Iris pigment epithelial cell (primary cell): ENCODE measurements at places on chromosomes 7 and 10.

DNA sequence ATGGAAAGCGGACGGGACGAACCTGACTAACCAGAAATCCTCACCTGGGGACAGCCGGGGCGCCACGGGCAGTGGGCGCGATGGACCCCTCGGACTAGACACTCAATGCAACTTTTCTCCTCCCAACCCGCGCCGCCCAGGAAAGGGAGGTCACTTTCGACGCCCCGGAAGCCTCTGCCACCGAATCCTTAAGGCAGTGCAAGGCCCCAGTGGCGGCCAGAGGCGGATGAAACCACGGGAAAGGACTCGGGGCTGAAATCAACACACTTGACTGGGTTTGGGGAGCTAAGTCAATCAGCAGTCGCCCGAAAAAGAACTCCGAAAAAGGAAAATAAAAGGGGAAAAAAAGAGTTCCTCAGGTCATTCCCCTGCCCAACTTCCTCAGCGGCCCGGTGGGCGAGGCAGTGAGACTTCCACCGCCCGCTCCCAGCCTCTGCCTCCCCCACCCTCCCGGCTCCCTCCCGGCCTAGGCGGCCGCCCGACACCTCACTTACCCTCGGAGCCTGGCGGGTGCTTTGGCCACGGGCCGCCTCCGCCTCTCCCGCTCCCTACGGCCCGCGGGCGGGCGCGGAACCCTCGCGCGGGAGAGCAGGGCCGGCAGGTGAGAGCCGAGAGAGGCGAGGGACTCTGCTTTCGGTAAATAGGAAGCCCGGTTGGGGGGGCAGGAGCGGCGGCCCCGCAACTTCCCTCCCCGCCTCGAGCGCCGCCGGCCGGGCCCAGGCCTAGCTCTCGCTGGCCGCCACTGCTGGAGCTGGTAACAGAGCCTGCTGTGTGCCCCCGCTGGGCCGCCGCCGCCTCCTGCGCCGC is 518 bp downstream of the WAPL start:
- peak; percentile 63 for DNase-seq

GRCh38 chr7:28409716-28410627 is 2.3 kb upstream of the CREB5 start:
- DNase-seq: peak; percentile 46

GRCh38 chr7:105389088-105389650 is 448 bp upstream of the SRPK2 start:
- DNase-seq: peak; percentile 53

- no peak for DNase-seq
These were observed 42.6 kb downstream of the OTUD1 start for GRCh38 chr10:23481363-23481961.

DNA sequence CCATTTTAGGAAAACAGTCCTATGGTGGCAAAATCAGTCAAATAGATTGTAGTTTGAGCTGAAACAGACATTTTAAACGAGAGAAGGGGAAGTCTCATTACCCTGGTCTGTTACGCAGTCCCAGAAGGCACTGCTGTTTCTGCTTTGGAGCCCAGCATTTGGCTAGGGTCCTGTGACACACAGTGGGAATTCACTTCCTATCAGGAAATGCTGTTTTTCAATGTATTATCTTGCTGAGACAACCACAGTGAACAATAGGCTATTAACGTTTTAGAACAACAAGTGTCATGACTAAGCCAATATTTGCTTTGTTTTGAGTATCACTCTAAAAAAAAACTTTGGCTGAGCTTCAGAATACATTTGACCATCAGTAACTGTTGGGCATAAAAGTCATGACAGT is 74.1 kb downstream of the ADD3 start:
- peak; percentile 39 for DNase-seq

DNA sequence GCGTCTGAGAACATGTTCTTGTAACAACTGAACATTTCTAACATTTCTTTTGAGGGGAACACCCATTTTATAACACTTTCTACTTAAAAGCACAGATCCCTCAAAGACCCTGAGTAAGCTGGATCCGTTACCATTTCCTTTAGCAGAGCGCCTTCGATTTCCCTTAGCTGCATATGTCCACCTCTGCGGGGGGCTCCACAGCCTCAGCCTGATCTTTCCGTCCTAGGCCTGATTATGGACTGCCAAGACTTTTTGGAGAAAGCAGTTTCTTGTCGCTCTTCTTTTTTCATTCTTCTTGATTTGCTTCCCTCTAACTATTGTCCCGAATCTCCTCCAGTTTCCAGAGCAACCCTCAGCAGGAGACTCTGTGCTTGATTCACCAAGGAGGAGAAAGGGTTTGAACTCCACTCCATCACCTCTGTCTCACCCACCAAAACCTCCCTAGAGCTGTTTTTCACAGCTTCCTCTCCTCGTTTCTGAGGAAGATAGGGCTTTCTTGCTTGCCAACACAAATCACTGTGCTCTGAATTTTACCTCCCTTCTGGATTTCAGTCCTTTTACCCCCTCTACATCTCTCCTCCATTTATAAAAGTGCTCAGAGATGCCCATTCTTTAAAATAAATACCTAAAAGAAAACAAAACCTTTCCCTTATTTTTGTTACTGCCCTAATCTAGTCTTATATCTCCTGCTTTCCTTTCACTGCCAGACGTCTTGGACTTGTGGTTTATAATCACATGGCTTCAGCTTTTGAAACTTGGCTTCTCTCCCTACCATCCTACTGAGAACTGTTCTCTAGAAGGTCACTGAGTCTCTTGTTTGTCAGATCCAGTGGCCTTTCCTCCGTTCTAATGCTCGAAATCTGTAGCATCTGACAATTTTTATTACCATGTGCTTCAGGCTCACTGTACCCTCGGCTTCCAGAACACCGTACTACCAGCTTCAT is 30.5 kb upstream of the ZRANB1 start:
- peak; percentile 86 for DNase-seq

DNA sequence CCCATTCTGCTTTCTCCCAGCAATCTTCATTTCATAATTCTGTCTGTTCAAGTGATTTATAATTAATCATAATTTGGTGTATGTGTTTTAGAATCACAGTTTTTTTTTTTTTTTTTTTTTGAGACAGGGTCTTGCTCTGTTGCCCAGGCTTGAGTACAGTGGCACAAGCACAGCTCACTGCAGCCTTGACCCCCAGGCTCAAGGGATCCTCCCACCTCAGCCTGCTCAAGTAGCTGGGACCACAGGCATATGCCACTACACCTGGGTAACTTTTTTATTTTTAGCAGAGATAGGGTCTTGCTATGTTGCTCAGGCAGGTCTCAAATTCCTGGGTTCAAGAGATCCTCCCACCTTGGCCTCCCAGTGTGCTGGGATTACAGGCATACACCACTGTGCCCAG is 49.2 kb upstream of the PLA2G12B start:
- no peak for DNase-seq

DNA sequence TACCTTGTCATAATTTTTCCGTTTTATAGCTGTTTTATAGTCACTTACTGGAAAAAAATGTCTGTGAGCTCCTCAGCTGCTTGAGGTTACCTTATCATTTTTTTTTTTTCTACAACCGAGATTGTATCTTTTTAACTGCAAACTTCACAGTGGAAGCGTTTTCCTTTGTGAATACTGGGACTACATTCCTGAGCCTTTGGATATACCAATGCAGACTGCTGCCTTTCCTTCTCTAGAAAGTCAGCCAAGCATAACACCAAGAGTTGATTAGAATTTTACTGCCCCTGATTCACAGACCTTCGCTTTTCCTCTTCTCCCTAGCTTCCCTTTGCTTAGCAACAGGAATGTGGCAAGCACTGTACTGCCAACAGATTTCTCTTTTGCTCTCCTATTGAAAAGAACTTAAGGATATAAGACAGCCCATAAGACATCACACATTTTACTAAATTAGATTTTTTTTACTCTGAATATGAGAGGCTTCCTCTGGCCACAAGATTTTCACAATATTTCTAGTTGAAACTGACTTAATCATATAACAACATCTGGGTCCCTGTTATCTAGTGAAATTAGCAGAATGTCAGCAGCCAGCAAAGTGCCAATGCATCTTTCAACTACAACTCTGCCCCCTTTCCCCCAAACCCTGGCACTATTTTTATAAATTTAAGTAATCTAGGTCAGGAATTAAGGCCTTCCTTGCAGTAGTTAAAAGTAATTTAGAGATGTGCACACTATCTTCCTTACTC is 170.6 kb downstream of the PRKG1 start:
- peak; percentile 60 for DNase-seq

DNA sequence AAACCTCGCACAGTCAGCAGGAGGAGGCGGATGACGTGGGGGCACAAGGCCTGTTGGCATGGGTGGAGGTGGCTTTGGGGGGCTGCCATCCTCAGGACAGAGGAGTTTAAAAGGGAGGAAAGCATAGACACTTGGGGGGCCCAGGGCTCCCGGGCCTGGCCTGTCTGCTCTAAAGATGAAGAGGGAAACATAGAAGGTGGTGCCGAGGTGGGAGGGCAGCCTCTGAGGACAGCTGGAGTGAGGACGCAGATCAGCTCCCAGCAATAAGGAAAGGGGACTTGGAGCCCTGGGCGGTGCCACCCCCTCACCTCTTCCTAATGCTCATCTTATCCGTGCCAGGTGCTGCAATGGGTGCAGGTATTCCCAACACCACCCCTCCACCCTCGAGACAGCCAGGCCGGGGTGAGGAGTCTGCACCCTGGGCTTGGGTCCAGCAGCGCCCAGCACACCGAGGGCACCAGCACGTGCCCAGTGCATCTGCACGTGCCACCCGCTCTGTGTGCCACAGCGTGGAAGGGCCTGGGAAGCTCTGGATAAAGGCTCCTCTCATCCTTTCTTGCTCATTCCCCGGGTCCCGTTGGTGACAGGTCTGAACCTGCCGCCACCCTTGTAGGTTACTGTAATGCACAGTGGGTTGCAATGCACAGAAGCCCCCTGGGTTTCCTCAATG is 566.0 kb upstream of the FOXK1 start:
- no peak for DNase-seq

DNA sequence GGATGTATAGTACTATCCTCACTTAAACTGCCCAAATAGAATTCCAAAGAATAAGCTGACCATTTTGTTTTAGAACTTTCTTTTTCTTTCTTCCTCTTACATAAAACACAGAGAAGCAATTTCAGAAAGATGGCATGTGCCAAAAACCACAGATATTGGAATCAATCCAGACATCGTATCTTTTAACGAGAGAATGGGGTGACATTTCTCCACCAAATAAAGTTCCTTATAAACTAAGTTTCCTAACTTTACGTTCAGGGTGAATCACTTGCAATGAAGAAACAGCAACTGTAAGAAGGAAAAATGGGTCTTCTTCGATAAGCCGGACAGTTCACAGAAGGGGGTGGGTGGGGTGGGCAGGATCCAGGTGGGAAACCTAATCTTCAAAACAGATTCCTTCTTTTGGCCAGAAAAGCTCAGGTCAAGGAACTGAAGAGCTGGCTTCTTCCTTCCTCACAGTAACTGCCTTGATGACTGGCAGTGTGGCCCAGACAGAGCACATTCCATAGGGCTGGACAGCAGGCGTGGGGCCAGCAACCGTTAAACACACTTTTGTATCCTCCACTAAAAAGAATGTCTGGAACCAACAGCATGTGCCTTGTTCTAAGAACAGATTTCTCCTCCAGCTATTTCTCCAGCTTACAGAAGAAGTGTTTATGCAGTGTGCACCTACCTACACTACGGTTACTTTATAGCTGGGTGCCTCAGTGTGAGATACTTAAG is 31.5 kb downstream of the CREB3L2 start:
- DNase-seq: peak; percentile 90

DNA sequence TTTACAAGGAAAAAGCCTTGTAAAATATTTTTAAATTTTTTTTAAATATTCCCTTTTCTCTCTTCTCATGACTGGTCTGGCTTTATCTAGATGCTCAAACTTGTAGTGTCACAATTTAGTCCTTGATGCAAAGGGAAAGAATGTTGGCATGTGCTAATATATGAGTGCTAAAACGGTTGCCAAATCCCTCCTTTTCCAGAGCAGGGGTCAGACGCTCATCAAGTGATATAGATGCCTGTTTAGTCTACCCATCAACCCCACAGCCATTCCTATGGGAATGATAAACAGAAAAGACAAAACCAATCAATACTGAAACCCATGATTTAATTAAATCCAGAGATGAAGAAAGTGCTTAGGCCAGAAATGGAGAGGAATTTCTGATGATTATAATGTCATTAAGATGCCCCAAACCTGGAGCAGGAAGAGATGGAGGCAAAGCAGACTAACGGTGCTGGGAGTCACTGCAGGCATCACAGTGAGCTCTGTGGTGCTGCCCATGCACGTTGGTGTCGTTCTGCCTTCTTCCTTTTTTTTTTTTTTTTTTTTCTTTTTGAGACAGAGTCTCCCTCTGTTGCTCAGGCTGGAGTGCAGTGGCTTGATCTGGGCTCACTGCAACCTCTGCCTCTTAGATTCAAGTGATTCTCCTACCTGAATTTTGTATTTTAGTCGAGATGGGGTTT is 210.1 kb upstream of the STK17A start:
- no peak for DNase-seq

DNA sequence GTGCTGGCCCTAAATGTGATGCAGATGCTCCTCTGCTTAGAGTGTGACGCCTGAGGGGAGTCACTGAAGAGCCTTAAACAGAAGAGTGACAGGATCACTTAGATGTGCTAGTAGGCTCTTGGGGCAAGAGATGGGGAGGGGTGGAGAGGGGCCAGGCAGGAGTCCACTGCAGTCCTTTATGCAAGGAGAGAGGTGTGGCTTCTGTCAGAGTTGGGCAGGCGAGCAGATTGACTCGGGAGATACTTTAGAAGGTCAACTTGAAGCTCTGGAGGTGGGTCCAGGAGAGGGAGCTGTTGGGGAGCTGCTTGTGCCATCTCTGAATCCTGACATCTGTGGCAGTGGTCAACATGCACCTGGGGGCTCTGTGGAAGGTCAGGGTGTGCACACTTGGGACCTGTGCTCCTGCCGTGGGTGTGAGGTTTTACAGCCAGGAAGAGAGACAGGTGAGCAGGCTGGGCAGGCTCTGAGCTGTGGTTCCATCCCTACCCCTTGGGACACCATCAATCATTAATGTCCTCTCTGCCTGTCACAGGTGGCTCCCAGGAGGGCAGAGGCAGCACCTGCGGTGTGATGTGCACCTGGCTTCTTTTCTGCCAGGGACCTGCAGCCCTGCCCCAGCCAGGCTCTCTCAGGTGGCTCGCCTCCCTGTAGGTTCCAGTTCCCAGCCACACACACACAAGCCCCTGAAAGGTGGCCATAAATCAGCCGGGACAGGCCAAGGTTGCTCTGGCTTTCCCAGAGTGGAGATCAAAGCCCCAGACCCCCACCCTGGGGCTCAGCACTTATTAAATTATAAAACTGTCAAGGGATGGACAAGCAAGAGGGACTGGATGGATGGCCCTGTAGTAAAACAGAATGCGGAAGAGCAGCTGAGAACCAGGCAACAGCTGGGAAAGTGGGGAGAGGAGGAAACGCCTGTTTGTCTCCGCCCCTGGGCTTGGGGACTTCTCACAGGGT is 14.0 kb downstream of the NEURL1 start:
- DNase-seq: no peak

GRCh38 chr10:81873932-81874816 is 820 bp upstream of the NRG3 start:
- DNase-seq: peak; percentile 11
